ENCODE measurements at places on chromosomes 13 and 19.
A peak's percentile ranks its signal among the peaks of the same experiment; 100 is the strongest.

- DNase-seq = peak; percentile 30
Observed at GRCh38 chr13:50080911-50081678, 65.9 kb downstream of the KCNRG start.

- no peak for DNase-seq
Observed at GRCh38 chr13:86383561-86383960, 584.3 kb upstream of the SLITRK6 start.

DNA sequence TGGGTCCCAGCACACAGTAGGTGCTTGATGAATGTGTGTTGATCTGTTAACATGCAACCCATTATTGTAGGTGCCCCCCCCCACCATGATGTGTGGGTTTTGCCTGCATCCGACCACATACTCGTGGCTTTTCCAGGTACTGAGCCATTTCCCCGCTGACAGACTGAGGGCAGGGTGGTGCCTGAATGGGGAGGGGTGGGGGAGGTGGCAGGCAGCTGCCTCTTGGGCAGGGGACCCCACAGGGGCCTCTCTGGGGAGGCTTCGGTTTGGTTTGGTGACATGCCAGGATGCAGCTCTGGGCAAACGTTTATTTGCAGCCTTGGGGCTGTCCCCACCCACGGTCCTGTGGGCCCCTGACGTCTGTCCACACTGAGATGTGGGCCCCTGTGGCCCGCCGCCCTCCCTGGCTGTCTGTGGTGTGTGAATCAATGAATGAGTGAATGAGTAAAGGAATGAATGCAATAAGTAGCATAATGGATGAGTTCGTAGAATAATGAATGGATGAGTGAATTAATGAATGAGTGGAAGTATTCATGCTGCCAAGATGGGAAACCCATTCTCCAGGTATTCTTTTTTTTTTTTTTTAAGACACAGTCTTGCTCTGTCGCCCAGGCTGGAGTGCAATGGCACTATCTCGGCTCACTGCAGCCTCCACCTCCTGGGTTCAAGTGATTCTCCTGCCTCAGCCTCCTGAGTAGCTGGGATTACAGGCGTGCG, 9.0 kb upstream of the JUND start:
- peak; percentile 95 for DNase-seq

DNA sequence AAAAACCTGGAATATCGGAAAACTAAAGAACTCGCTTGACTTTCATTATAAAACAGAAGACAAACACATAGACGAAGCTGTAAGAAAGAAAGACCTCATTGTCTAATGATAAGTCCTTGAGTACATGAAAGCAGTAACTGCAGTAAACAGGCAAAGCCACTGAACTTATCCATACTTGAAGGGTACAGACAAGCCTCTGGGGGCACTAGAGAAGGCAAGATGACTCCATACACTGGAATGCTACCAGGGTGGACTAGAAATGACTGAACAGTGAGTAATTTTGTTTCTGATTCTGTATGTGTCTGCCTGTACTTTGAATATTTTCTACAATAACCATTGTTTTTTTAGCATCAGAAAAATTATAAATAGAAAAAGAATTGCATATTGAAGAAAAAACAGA, 507.9 kb downstream of the UQCRFS1 start:
- no peak for DNase-seq

- DNase-seq = no peak
Observed at GRCh38 chr19:2294687-2295335, 12.8 kb upstream of the PEAK3 start.

DNA sequence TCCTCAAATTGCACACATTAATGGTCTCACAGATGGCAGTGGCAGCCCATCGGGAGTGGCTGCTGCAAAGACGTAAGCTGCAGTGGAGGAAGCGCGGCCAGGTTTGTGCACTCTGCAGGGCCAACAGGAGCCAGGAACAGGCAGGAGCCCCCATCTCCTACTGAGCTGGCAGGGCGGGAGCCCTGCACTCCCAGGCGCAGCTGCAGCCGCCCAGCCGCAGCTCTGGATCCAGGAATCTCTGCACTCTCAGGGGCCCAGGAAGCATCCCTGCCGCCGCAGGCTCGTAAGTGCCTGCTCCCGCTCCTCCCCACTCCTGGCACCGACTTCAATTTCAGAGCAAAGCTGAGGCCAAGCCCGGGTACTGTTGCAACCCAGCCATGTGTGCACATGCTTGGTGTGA, 37.5 kb downstream of the ANKRD27 start:
- no peak for DNase-seq

All from CD4-positive, alpha-beta T cell (primary cell).